ENCODE measurements at places on chromosomes 4 and X. TPM values are rescaled to one million over a fixed set of nuclear protein-coding genes. Genes with fewer than 3 reads are reported as not detected.

OTUD6A gene
- 0.09 TPM for polyA plus RNA-seq

- no peak for DNase-seq
Measured at GRCh38 chr4:148998719-148999118, 556.5 kb upstream of the NR3C2 start.

DNA sequence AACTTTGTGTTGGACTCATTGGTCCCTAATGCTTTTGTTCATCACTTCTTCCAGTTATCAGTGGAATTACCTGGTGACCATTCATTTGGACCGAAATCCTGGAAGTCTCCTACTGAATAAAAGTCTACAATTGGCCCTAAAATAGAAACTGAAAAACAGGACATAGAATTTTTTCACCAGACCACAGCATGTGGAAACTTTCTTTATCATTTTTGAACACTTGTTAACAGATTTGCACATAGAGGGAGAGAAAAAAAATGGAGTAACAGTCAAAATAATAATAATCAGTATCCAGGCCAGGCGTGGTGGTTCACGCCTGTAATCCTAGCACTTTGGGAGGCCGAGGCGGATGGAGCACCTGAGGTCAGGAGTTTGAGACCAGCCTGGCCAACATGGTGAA is 7.1 kb downstream of the EPGN start:
- DNase-seq: no peak

DNA sequence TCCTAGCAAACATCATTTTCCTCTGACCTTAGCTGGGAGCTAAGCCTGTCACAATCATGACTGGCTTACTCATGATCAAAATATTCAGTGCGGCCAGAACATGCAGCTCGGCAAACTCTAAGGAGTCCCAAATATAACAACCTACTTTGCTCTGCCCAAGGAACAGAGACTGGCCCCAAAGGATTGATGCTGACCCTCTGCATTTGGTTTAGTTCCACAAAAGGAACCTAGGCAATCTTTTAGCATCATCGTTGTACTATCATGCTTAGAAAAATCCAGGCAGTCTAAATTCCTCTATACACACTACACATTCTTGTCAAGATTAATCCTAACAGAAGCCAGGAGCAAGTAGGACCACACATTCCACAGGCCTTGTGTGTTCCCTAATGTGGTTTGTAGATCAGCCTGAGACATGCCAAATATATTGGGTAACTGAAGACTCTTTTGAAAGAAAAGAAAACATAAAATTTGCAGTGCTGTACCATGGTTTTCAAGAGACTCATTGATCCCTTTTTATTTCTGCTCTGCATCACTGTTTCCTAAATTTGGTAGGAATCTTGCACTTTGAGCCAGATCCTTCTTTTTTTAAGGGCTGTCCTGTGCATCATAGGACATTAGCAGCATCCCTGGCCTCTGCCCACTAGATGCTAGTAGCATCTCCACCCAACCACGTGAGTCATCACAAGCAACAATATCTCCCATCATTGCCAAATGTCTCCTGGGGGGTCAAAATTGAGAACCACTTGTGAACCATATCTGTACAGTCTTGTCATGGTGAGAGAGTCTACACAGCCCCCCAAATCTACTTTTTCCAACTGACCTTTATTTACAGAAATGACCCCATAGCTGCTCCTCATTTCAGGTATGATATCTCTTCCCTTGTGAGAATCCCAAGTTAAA is 17.6 kb upstream of the CC2D2A start:
- no peak for DNase-seq

DNA sequence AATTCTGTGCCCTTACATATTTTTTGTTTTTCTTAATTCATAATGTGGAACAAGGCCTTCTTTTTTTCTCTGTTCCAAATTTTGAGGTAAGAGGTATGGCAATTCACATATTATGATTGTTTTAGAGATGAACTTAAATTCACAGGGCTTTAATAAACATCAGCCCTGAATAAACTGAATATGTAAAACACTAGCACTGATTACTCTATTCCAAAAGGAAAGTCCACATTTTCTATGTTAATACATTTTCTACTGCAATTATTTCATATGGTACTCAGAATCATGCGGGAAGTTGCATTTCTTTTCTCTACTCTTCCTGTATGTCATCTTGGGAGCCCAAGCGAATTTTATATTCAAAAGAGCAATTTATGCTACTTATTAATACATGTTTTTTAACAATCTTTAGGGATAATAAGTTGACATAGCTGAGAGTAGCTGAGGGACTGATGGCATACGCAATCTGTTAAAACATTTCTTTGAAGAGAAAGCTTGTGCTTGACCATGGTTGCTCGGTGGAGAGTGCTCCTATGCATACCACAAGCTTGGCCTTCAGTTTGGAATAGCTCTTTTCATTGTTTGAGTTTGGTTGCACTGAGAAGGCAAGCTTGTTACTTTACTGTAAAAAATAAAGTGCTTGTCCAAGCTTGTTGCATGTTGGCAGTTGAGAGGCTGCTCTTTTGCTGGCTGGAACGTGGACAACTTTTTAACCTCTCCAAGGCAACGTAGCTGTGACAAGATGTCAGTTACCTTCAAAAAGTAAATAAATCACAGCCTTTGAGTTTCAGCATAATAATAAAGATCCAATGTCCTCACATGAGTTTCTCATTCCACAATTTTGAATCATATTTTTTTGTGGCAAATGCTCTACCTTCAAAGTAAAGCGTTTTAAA is 196.3 kb upstream of the SPRY1 start:
- no peak for DNase-seq

- no peak for DNase-seq
Measured at GRCh38 chr4:114386637-114387233, 211.9 kb upstream of the UGT8 start.

DNA sequence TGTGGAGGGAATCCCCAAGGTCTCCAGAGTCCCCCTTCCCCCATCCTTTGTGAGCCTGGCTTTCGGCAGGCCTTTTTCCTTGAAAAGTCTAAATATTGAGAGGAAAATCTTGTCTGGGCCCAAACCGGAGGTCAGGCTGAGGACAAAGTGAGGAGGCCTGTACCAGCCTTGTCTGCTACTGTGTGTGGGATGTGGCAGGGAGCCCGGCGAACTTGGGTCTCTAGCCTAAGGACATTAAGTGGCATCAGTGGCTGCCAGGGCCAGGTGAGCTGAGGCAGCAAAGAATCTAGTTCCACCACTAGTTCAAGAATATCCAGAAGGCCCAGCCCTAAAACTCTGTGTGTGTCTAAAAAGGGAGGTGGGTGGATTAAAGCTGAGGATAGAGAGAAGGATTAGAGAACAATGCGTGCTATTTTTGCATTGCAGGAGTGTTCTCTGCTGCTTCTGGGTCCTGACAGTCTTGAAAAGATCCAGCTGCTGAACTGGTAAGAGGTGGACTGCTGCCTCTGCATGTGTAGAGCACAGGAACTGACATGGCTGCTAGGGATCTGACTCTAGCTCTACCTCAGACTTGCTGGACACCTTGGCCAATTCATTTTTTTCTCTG is 1.2 kb upstream of the AMER1 start:
- no peak for DNase-seq

DNA sequence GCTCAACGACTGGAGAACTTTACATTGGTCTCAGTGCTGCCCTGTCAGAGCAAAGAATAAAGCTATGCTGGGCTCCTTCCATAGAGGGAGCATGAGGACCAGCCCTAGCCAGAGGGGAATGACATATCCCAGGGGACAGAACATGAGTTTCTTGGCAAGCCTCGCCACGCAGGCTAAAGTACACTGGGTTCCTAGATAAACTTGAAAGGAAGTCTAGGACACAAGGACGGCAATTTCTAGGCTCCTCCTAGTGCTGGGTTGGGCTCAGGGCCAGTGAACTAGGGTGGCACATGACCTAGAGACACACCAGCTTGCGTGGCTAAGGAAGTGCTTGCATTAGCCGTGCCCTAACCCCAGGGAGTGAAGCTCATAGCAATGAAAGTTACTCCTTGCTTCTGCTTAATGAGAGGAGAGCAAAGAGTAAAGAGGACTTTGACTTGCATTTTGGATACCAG is 141.0 kb downstream of the MAB21L2 start:
- no peak for DNase-seq

GYG2 gene
- polyA plus RNA-seq: 17.4 TPM

PABPC4L gene
- polyA plus RNA-seq: 10.9 TPM

FAM236D gene
- not detected for polyA plus RNA-seq

- no peak for DNase-seq
Measured at GRCh38 chr4:82171531-82172155, 202.1 kb downstream of the HNRNPD start.

DNA sequence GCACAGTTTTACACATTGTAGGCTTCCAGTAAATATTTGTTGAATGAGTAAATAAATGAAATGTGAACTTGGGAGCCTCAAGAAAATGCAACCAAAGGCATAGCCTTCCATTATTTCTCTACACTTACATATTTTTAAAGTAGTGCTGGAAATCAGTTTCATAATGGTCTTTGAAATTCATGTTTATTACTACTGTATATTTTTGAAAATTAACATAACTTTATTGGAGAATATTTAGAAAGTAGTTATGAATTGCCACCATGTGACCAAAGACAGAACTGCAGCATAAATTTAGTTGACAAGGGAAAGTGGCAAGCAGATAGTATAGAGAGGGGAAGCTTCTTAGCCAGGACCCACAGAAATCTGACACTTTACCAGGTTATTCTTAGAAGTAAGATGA is 6.4 kb downstream of the TCEAL8 start:
- DNase-seq: no peak

DNA sequence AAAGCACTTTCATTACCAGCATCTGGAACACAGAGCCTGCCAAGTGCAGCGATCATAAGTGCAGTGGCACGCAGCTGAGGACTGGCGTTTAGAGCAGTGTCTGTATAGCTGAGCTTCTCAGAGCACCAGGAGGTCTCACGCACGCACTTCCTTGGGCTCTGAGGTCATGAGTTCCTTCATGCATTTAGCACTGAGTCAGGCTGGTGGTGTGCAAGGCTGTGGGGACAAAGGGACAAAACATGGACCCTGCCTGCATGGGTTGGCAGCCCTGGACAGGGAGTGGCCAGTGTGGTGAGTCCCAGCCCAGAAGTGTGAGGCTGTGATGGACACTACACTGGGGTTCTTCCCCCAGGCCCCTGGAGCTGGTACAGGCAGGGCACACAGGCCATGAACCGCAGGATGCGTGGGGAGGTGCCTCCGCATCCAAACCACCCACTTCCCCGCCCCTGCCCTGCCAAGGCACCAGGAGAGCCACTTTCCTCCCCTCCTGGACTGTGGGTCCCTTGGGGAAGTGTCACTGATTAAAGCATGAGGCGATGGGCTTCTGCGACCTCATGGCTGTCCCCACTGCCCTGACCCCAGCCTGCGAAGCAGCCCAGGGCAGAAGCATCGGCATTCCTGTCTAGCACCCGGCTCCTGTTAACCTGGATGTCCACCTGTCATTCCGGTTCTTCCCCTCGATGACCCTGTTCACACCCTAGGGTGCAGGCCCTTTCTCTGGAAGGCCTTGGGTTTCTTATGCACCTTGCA is 37.2 kb upstream of the GPR78 start:
- no peak for DNase-seq

GRCh38 chr4:8694651-8695151 is 102.1 kb downstream of the CPZ start:
- no peak for DNase-seq

- DNase-seq: no peak
Measured at GRCh38 chr4:71752383-71753042, 31.4 kb downstream of the GC start.

DNA sequence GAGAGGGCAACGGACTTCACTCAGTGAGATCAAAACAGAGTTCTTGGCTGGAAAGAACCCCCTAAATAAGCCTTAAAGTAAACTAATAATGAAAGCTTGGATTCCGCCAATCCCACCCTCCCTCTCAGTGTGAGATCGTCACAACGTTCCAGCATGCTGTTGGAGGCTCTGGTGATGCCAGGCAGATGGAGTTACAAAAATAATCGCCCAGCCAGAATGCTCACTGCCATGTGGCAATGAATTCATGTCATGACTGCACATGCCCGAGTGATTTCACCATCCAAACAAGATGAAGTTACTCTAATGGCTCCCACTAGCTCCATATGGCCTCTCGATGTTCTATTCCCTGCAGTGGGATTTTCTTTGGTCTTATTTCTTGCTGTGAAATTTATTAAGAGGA is 248.0 kb downstream of the SPATA18 start:
- no peak for DNase-seq

- no peak for DNase-seq
Measured at GRCh38 chr4:17013382-17014006, 115.0 kb upstream of the LDB2 start.

SPIN3 gene
- 19.0 TPM for polyA plus RNA-seq

KLHL34 gene
- polyA plus RNA-seq: not detected

GLUD2 gene
- 4.6 TPM for polyA plus RNA-seq

DNA sequence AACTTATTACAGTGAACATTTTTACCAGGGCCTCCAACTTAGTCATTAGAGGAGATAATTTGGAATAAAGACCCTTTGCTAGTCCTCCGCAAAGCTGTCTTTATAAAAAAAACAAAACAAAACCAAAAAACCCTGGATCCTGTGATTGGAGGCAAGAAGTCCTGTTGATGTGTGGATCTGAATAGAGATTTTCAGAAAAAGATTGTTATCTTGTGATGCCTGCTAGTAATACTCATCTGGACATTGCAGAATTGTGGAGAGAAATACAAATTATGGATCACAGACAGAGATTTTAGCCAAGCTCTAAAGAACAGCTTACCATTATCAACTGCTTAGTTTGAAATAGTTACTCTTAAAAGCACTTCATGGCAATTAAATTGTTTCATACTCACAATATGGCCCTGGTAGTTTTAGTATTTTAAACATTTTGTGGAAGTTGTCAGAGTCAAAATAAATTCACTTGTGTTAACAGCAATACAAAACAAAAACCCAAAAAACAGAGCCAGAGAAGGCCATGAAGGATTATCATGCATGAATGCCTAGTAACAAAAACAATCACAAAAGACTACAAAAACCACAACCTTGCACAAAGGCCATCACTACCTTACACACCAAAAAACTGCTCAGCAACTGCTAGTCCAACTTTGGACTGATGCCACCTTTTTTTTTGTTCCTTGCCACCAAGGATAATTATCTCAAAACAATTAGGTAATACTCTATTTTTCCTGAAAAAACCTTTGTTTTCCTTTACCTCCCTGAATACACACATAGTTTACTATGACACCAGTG is 514.5 kb upstream of the SLIT2 start:
- no peak for DNase-seq

TAF7L gene
- polyA plus RNA-seq: 0.78 TPM

AKAP14 gene
- not detected for polyA plus RNA-seq

GPR34 gene
- 4.2 TPM for polyA plus RNA-seq

GRCh38 chr4:10456595-10457254 is 501 bp downstream of the ZNF518B start:
- no peak for DNase-seq

DNA sequence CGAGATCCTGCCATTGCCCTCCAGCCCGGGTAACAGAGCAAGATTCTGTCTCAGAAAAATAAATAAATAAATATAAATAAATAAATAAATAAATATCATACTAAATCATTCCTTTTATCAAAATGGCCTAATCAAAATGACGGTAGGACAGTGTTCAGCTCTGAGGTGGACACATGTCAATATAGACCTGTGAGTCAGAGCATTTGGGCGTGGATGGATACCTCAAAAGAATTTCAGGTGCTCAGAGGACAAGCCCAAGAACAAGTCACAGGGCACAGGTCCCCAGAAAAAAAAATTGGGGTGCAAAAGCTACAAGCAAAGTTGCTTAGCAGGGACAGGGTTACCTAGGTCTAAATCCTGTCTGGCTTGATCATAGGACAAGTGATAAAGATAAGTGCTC is 204.7 kb upstream of the HS3ST1 start:
- no peak for DNase-seq

SRD5A3 gene
- 20.0 TPM for polyA plus RNA-seq

GRCh38 chr4:4852591-4853362 is 6.7 kb upstream of the MSX1 start:
- no peak for DNase-seq

Data from left renal cortex interstitium (tissue), 4 donors.